Activated T-helper 1 cell treated with anti-CD3 and anti-CD28 coated beads, Interleukin-2, amount 50 U/mL, for 16 hours (primary cell): ENCODE measurements at places on chromosomes 5 and 9.

DNA sequence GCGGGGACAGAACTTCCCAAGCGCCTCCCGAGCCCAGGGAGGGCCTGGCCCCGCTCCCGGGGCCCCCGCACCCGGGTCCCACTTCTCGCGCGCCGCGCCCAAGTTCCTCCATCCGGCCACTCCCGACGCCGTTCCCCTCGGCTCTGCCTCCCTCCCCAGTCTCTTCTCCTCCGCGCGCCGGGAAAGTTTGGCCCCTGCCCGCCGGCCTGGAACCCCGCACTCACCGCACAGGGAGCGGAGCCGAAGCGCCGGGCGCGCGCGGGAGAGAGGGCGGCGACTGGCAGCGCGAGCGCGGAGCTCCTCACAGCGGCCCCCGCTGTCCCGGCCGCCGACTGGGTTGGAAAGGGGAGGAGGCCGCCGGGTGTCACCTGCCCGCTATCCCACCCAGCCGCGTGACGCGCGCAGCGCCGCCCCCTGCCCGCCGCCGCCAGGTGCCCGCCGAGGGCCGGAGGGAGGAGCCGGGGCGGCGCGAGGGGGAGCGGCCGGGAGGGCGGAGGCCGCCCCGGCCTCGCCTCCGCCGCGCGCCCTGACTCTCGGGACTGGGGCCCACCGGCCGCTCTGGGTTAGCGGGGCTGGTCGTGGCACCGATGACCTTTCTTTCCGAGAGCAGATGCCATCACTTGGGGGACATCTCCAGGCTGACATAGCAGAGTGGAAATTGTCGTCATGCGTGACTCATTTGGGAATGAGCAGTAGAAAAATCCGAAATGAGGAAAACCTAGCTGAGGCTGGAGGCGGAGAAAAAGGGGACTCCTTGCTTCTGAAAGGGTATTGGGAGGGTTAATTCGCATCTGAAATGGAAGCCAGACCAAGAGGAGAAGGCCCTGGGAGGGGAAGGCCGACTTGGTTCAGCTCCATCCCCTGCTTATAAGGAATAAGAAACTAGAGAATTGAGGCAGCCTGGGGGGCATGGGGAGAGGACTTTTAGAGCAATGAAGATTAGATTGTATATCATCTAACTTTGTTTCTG is at the start of gene ELOVL7:
ELOVL7 (minus strand) TSS at position 334 of the 970 bp plus-strand sequence. CDS start 56,872 bp downstream, outside the sequence.
- peak; percentile 1 for DNase-seq

DNA sequence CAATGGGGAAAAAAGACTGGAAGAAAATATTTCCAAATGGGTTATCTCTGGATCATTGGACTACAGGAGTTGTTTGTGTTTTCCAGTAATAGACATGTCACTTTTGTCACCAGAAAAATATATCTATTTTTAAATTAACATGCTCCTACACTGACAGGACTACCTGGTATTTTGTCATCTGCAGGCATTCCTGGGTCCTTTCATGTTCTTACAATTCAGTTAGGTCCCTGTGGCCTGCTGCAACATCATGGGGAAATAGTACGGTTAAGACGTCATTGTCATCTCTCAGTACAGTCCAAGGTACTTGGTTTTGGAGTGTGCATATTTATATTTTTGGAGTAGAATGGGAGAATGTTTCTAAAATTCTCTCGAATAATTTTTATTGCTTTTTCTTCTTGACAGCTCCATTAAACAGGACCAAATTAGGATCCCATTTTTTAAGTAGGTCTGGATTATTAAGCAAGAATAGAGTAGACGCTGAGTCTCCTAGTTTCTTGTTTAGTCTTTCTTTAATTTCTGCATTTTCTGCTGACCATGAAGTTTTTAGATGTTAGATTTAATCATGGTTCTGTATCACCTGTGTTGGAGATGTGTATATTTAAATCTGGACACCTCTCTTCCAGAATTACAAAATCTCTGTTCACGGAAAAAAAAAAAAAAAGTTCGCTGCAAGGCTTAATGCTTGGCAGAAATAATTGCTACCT is 46.9 kb downstream of the SLC22A5 start:
- no peak for DNase-seq

DNA sequence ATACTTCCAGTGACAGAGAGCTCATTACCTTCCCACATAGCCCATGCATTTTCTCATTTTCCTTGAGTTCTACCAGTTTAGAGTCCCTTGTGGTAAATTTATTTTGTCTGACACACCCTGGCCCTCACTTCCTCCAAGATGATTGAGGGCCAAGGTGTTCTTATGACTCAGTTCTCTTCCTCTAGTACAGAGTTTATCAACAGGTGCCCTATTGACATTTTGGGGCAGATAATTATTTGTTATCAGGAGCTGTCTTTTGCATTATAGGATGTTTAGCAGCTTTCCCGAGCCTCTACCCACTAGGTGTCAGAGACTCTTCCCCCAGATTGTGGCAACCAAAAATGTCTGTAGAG is 7.1 kb downstream of the SLC36A3 start:
- DNase-seq, result no peak

DNA sequence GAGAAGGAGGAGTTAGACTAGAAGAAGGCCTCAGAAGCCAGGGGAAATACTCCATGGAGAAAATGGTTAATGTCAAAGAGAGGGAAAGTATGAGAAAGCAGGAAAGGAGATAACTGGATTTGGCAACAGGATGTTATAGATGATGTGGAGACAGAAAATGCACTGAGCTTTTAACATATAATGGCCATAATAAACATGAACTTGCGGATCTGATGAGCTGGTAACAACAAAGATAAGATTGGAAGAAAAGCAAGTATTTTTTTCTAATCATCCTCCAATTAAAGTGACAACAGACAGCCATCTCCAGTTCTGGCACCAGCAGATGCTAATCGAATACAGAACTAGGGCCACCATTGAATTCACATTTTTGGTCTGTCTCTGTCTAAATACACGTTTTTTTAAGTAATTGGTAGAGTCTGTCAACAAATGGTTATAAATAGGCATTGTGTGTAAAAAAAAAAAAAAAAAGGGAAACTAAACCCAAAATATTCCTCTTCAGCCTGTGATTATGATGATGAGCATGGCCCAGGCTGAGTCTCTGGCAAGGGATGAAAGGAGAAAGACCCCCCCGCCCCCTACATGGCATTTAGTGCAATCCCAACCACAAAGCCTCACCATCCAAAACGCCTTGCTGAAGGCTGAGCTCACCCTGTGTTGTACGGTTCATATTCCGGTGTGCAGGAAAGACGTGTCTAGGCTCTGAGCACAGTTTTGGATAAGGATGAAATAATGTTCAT is 149.5 kb upstream of the LHFPL2 start:
- DNase-seq, result no peak

GRCh38 chr9:114824110-114824509 is 18.3 kb upstream of the TNFSF15 start:
- DNase-seq, result no peak

GRCh38 chr5:172313915-172314314 is 30.4 kb upstream of the UBTD2 start:
- DNase-seq, result no peak

DNA sequence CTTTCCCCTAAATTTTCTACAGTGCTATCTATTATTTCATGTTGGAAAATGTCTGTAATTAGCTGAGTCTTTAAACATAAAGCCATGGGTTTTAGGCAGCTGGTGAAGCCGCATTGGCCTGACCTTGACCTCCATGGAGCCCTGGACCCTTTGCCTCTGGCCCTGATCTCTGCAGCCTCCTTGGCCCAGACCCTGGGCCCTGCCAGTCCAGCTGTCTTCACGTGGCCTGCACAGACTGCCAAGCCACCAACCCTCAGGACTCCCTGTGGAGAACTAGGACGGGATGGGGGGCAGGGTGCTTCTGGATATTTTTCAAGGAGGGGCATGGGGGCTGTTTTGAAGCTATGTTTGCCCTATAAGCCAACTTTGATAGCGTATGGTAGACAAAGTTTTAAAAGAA is 29.8 kb upstream of the PPARGC1B start:
- DNase-seq, result no peak

- DNase-seq, result no peak
Measured at GRCh38 chr5:172632346-172633092, 8.5 kb upstream of the NEURL1B start.

DNA sequence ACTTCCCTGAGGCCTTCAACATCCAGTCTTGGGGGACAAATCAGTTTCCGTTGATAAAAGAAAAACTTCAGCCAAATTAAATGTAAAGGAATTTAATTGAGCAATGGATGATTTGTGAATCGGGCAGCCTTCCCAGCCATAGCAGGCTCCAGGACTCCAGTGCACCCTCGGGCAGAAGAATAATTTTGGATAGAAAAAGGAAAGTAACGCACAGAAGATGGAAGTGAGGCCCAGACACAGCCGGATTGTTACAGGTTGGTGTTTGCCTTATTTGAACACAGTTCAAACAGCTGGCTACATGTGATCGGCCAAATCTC is 19.1 kb downstream of the MRPL36 start:
- DNase-seq, result no peak

- no peak for DNase-seq
Measured at GRCh38 chr5:122404018-122404417, 92.0 kb downstream of the SNCAIP start.

DNA sequence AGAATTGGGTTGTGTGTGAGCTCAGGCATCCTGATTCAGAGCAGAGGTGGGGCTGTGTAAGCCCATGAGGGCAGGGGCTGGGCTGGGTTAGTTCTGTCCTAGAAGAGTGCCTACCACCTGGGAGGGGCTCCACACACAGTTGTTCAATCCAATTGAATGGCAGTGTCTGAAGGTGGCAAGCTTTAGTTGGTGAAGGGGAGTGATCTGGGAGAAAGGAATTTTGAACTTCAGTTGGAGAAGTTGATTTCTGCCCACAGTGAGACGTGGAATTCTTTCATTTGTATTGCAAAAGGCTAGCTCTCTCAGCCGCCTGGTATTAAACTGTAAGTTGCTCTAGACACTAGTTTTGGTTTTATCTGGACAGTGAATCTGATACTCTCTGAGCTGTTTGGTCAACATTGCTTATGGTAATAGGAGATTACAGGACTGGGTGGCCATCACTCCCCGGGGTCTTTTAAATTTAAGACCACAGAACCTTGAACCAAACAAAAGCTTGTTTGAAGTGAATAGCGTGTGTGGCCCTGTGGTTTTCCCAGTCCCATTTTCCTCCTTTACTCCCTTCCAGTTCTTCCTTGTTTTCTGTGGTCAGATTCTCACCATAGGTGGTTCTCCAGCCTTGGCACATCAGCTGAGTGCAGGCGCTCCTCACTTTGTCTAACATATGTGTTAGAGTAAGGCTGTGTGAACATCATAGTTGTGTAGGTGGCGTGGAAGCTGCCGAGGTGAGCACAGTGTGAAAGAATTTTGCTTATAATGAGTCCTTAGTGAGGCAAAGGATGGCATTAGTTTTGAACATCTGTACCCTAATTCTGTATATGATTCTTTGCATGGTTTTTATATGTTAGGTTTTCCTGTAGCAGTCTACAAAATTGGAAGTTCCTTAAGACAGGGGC is 78.0 kb downstream of the ARHGAP26 start:
- DNase-seq, result no peak

DNA sequence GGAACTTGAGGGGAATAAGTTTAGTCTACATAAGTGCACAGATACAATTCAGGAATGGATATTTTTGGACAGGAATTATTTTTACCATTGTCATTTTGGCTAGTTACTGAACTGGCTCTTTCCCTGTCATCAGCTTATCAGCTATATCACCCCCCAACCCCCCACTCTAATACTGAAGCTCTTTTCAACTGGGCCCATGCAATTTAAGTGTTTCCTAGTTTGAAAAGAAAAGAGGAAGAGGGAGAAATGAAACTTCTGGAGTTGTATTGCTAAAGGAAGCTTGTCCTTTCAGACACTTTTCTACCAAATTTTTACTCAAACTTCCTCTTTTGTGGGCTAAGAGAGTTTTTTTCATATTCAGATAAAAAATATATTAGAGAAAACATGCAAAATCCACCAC is 18.5 kb upstream of the TIMD4 start:
- DNase-seq, result no peak

GRCh38 chr9:109802491-109802890 is 22.5 kb downstream of the PALM2AKAP2 start:
- DNase-seq, result no peak

GRCh38 chr9:121596515-121596914 is 54.9 kb upstream of the DAB2IP start:
- no peak for DNase-seq

GRCh38 chr9:98778711-98779530 is 17.4 kb downstream of the ANKS6 start:
- no peak for DNase-seq

GRCh38 chr5:171849585-171850323 is 64.1 kb downstream of the SMIM23 start:
- DNase-seq, result no peak

DNA sequence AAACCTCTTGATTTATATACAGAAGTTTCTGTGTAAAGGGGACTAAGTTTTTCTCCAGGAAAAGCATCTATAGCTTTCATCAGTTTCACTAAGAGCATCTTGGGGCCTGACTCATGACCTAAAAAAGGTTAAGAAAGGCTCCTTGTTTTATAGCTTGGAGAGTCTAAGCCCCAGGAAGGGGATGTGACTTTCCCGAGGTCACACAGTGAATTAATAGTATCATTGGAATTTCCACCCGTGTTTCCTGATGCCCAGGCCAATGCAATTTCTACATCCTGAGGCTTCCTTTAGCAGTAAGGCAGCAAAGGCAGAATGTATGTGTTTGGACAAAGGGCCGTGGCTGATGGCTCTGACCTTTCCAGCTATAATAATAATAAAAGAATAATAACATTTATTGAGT is 8.6 kb downstream of the MORN5 start:
- DNase-seq, result no peak

DNA sequence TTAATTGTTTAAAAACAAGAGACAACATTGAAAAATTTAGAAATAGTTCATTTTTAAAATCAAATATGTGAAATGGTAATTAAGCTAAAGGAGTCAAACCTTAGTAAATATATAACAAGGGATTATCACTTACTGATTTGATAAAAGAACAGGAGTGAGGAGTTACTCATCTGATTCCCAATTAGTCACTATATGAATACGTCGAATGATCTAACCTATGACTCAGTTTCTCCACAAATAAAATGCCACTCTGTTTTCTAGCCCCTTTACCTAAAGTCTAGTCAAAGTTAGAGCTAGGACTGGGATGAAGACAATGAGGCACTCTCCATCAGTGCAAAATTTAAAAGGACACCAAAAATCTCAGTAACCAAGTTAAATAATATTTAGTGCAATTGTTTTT is 70.4 kb upstream of the RASEF start:
- DNase-seq, result no peak

DNA sequence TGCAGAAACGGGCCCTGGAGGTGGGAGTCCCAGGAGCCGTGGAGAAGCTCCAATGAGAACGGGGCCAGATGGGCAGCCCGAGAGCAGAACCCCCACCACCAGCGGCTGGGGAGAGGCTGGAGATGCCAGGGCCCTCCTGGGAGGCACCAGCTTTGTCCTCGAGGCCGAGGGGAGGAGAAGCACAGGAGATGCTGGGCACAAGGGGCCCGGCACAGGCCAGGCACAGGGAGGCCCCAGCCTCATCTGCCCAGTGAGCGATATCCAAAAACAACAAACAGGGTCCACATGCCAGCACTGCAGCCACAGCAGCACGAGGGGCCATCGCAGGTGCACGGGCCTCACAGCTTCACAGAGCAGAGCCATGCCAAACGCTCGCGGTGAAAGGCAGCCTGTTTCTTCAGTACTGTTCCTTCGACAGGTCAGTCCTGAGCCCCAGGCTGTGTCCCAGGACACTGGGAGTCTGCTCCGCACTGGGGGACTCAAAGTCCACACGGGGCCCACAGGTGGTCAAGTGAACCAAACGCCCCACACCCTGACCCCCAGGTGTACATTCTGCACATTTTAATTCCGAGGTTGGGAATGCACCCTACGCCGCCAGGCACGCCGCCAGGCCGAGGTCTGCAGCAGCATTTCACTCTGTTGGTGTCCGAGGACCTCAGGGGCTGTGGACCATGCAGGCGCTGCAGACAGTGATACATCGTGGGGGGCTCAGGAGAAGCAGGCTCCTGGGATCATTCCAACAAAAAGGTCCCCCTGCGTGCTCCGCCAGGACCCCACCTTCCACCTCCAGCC is 9.5 kb downstream of the LPCAT1 start:
- peak; percentile 1 for DNase-seq

GRCh38 chr5:149152317-149152746 is 11.0 kb downstream of the ABLIM3 start:
- DNase-seq, result no peak
